Left forelimb (tissue), 1 donor: ENCODE measurements at places on chromosomes 3 and 15.

DNA sequence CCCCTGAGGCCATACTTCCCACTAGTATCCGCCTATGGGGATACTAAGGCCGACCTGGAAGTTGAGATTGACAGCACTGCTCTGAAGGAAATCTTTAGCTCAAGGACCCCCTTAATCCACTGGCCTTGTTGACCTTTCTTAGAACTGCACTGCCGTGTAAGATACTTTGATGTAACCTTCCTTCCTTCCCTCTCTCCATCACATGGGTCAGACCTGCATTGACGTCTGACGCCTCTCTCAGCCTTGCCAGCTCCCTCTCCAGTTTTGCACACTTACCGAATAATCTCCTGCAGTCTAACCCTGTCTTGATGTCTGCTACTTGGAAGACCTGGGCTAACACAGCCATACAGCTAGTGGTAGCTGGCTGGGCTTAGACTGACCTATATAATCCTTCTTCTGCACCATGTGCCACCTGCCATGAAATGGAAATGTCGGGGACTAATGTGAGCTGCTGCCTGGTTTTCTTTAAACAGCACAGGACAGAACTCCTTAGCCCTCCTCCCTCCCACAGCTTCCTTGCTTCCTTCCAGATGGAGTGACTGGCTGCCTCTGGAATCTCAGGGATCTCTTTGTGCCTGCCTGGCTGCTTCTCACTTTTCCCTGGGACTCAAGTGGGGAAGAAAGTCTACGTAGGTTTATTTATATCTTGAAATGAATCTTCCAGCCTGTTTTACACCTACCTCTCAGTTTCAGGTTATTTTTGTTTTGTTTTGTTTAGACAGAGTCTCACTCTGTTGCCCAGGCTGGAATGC lies 39.2 kb upstream of the HERC1 start:
- no peak for DNase-seq

- no peak for DNase-seq
These were observed 88.8 kb upstream of the ABI3BP start for GRCh38 chr3:101081999-101082398.

- no peak for DNase-seq
These were observed 18.8 kb downstream of the PSTPIP1 start for GRCh38 chr15:77013776-77014131.

DNA sequence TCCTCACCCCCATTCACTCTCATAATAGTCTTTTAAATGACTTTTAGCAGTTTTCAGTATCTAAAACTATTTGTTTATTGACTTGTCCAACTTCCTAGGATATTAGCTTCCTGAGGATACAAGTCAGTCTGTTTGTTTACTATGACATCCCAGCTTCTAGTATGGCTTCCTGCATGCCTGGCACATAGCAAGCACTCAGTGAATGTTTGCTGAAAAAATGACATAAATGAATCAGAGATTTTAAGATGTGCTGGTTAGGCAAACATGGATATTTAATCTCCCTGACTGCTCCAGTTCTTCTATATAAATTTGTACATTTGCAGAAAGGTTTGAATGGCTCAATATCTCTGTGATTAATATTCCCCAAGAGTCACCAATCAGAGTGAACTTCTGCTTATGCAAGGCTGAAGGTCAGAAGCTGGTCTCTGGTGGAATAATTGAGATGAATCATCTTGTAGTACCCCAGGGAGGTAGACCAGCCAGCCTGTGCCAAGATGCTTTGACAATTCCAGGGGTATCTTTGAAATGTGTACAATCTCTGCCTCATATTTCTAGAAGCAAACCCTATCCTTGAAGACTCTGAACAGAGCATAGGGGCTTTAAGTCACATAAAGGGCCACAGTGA lies 219.0 kb upstream of the LMCD1 start:
- DNase-seq = no peak

- DNase-seq = no peak
These were observed 372.2 kb downstream of the VGLL3 start for GRCh38 chr3:86618706-86619105.

DNA sequence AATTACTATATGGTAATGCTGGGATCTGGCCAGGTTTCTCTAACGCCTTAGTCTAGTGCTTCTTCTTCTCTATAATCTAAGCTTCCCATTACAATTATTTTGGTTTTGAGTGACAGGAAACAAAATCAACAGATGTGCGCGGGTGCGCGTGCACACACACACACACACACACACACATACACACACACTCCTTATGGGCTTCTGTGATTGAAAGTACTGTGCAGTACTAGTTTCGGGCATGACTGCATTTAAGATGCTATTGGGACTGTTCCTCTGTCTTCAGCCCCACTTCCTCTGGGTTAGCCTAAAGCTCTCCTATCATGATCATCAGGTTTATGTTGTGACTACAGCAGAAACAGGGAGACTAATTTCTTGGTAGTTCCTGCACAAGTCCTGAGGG lies 32.2 kb downstream of the EPHB1 start:
- no peak for DNase-seq

DNA sequence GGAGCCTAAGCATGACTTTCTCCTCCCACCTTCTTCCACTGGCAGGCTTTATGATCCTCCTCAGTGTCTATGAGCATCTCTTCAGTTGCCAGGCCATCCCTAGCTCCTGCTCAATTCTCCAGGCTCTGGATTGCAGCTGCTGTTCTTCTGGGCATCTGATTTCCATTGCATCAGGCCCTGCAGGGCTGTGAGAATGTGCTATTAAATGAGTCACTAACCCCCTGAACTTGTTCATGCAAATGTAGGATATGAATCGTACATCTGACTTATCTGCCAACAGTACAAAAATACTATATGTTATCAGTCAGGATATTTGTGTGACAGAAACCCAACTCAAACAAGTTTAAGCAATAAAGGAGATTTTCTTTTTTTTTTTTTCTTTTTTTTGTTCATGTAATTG lies 11.9 kb downstream of the GPR176 start:
- no peak for DNase-seq

DNA sequence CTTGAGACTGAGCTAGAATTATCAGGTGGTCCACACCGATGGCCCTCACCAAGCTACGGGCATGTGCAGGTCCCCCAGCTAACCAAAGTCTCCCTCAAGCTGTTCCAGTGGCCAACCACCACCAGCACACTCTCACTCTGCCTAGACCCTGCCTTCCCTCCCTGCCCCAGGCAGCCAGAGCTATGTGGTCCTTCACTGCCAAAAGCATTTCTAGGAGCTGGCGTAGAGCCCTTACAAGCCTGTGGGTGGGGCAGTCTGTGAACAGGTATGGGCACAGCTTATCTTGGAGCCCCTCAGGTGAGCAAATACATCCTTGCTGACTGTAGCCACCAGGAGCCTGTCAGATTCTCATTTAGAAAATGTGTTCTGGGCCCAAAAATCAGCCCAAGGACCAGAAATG lies 159.8 kb upstream of the PPP2R3A start:
- no peak for DNase-seq

DNA sequence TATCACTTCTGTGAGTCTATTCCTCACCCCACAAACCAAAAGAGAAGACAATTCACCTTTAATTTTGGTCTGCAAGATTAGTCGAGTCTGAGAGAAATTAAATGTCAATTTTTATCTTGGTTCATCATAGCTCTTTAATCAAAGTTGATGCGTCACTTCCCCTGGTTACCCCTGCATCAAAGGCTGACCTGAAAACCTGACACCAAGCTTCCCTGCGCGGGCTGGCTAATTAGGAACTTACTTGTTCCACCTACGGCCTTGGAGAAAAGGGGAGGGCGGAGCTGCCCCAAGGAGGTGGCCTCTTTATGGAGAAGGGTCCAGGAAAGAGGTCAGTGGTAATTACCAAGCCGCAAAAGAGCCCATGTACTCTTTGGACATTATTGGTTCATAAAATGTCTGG lies 218.4 kb downstream of the ARRDC4 start:
- DNase-seq = no peak

DNA sequence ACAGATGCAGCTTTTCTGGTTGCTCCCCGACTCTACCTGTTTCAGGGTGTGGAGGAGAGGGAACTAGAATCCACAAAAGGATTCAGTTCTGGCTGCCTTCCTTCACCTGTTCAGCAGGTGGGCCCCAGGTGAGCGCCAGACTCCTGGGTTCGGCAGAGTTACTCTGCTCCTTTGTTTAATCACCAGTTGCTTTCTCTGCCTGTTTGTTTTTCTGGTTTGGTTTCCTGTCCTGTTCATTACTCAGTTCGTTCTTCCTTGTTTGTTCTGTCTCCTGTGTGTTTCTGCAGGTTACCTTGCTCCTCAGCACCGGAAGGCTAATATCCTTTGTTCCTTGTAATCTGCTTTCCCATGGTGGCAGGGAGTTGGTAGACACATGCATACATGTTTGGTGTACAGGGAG lies 508.5 kb upstream of the ATP11B start:
- DNase-seq = no peak

GRCh38 chr3:55906896-55907295 lies 419.8 kb upstream of the WNT5A start:
- no peak for DNase-seq

- DNase-seq = no peak
These were observed 35.9 kb downstream of the CYP19A1 start for GRCh38 chr15:51302480-51302879.

- DNase-seq = no peak
These were observed 7.2 kb downstream of the MESP2 start for GRCh38 chr15:89783111-89783860.

DNA sequence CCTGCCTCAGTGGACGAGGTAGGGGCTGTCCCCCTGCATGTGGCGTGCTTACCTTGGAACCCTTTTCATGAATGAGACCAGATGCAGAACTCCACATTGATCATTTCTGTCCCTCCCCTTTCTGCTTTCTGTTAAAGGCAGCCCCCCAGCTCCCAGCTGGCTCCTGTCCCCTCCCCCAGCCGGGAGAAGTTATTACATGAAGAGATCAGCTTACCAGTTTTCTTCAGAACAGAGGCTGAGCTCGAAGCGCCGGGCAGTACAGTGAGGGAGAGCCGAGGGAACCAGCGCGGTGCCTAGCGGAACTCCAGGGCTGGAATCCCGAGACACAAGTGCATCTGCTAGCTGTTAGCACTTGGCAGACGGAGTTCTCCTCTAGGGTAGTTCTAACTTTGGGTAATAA lies 263.3 kb upstream of the NR2E3 start:
- DNase-seq = no peak

- DNase-seq = no peak
These were observed 88.1 kb downstream of the MAGI1 start for GRCh38 chr3:65950340-65951326.

DNA sequence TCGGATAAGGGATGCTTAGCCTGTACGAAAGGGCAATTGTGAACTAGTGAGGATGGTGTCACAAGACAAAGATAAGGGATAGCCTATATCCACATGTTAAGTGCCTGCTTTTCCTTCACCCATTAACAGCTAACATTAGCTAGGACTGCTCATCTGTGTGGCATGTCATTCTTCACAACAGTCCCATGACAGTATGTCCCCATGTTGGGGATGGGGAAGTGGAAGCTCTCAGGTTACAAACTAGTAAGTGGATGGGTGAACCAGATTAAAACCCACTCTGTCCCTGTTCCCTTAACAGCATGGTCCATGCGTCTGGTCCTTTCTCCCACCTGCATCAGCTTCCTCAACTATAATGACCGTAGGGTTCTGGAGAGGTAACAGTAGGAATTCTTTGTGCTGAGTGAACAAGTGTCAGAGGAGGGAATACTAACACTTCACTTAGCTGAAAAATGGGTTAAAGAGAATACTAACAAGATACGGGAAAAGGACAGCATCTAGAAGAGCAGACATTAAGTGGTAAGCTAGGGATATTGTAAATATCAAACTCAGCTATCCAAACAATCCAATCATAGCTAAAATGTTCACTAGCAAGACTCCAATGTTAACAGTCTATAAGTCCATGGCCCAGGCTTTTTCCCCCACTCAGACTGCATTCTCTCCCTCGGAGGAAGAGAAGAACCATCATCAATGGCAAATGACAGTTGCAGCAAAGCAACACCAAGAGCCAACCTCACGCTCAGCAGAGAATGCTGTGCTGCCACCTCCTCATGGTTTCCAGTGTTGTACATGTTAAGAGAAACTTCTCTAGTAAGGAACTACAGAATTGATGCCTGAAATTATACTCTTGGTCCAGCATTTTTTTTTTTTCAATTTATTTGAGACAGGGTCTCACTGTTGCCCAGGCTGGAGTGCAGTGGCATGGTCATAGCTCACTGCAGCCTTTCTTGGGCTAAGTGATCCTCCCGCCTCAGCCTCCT lies 5.0 kb downstream of the RPLP1 start:
- DNase-seq = no peak

GRCh38 chr15:62426387-62426956 lies 261.4 kb upstream of the C2CD4B start:
- DNase-seq = no peak

- DNase-seq = no peak
These were observed 163.8 kb upstream of the CTNNB1 start for GRCh38 chr3:41035456-41036022.

- no peak for DNase-seq
These were observed 26.8 kb upstream of the CSTA start for GRCh38 chr3:122298239-122298638.

- DNase-seq = no peak
These were observed 213.0 kb downstream of the NECTIN3 start for GRCh38 chr3:111284503-111285183.

DNA sequence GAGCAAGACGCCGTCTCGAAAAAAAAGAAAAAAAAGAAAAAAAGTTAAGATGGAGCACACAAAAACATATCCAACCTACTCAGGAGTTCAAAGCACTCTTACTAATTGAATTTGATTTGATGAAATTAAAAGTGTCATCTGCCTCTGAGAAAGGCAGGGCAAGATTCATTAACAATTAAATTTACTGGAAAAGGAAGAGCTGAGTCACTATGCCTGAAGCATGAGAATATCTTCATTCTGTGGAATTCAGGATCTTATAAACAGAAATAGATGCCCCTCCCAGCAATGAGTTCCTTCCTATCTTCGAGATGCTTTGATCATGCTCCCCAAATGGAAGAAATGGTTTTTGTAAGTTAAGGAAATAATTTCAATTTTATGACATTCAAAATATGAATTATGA lies 61.0 kb upstream of the ST3GAL6 start:
- no peak for DNase-seq
